NCI-H82 (cell line): ENCODE measurements at places on chromosomes 3 and 15.

GRCh38 chr15:87562203-87562602 lies 694.3 kb downstream of the NTRK3 start:
- no peak for DNase-seq

GRCh38 chr3:23422517-23422851 lies 219.4 kb downstream of the UBE2E2 start:
- no peak for DNase-seq

DNA sequence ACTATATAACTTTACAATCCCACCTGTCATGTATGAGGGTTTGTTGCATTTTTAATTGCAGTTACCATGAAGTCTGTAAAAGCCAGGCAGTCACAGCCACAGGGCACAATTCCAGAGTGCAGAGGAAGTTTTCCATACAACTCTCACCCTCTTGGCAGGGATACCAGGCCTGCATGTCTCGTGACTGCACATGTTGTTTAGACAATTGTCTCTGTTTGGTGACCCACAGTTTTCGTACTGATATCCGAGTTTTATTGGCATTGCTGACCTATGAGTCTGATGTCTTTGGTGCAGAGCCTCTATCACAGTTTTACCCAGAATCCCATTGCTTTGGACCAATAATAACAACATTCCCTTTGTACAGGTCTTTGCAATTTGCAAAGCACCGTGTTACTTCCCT lies 24.9 kb upstream of the MYZAP start:
- no peak for DNase-seq

- DNase-seq = no peak
Measured at GRCh38 chr3:25292595-25292994, 135.5 kb upstream of the RARB start.

- DNase-seq = no peak
Measured at GRCh38 chr15:39407116-39407515, 173.8 kb upstream of the THBS1 start.

GRCh38 chr3:124584245-124584551 lies 146.1 kb upstream of the UMPS start:
- DNase-seq = no peak

GRCh38 chr15:59668556-59668955 lies 11.2 kb upstream of the GTF2A2 start:
- no peak for DNase-seq

GRCh38 chr3:72618739-72619138 lies 229.5 kb downstream of the SHQ1 start:
- DNase-seq = no peak

DNA sequence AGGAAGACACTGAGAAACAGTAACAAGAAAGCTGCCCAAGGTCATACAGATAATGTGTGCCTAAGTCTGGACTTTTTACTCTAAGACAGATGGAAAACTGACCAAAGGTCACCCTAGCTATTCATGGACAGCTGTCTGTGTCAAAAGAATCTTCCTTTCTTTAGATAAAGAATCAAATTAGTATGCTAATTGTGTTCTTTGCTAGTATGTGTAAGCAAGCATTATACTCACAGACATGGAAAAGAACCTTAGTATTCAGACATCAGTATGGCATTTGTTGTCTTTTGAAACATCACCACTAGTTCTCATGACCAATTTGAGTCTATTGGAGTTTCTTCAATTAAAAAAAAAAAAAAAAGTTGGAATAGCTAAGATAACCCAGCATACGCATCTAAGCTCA lies 91.8 kb upstream of the SOX2 start:
- no peak for DNase-seq
